HS-5 (cell line): ENCODE measurements at places on chromosomes 13 and 19.

DNA sequence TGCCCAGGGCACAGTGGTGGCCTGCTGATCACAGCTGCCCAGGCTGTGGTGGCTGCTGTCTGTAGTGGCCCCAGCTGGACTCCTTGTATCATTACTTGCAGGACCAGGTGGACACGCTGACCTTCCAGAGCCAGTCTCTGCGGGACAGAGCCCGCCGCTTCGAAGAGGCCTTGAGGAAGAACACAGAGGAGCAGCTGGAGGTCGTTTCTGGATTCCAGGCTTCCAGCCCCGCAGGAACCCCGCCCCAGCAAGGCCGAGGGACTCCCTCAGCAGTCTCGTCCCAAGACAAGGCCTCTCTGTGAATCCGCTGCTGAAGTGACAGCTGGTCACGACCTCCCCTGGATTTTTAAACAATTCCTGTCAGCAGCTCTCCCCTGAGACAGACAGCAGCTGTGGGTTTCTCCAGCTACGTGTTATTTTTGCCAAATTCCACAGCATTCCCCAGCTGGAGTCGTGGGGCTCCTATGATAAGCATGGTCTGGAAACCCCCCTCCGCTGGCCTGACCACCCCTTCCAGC, 98.3 kb downstream of the SLC7A1 start:
- no peak for DNase-seq

DNA sequence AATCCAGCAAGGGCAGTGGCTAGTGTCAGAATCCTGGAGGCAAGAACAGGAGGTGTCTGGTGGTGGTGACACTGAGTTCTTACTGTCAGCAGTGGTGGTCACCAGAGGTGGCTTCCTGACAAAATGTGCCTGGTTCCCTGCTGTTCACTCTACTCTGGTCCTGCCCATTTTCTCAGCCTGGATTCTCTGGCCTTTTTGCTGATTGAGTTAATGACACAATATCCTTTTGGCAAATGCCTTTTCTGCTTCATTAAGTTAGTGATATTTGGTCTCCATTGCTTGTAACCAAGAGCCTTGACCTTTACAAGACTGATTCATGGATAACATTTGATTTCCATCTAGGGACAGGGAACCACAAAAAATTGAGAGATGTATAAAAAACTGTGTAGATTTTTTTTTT, 51.1 kb downstream of the RFC3 start:
- no peak for DNase-seq

GRCh38 chr13:56528040-56528790, 612.5 kb upstream of the PRR20A start:
- DNase-seq, result no peak

DNA sequence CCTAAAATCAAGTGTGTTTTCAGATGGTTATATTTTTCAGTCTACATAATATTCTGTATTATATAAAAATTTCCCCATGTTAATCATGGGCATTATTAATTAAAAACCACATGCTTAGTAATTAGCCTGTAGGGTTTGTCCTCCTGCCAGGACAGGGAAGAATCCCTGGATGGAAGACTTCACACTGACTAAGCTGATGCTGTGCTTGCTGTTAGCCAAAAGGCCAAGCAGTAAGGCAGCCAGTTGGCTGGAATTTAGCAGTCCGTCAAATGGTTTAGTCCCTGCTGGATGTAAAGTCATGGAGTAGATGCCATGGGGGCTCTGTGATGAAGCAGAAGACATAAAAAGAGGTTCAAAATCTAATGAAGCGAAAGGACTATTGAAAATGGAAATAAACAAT, 168.0 kb upstream of the OBI1 start:
- DNase-seq, result no peak

DNA sequence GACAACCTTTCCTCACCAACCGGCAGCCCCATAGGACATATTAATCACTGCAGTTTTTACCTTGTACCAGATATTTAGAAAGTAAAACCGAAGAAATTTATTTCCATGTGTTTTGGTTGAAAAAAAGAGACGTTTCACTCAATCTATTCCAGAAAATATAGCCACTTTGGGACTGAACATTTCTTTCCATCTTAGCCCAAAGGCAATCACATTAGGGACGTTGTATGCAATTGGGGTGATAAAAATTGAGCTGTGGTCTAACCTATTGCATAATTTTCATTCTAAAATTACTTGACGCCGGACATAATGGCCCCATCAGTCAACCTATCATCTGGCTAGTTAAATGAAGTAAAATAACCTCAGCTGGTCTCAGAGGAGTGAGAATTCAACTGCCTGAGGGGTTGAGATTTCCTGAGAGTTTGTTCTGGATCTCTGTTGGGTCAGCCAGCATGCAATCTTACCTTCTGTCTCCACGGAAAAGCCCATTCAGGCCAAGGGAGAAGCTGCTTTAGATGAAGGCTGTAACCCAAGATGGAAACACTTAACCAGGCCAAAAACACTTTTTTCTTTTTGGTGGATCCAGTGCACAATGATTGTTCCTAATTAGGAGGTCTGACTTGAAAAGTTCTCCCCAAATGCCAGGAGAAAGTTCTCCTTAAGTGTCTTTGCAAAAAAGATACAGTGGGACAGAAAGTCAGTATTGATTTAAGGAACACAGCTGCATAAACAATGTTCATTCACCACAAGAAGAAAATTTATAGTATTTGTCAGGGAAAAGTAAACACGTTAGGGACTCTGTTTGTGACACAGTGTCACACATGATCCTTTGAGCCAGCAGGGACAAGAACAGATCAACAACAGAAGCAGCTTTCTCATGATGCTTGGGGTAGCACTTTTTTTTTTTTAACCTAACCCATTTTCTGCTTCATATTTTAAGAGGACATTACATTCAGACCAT, 34.1 kb downstream of the DLEU7 start:
- no peak for DNase-seq

DNA sequence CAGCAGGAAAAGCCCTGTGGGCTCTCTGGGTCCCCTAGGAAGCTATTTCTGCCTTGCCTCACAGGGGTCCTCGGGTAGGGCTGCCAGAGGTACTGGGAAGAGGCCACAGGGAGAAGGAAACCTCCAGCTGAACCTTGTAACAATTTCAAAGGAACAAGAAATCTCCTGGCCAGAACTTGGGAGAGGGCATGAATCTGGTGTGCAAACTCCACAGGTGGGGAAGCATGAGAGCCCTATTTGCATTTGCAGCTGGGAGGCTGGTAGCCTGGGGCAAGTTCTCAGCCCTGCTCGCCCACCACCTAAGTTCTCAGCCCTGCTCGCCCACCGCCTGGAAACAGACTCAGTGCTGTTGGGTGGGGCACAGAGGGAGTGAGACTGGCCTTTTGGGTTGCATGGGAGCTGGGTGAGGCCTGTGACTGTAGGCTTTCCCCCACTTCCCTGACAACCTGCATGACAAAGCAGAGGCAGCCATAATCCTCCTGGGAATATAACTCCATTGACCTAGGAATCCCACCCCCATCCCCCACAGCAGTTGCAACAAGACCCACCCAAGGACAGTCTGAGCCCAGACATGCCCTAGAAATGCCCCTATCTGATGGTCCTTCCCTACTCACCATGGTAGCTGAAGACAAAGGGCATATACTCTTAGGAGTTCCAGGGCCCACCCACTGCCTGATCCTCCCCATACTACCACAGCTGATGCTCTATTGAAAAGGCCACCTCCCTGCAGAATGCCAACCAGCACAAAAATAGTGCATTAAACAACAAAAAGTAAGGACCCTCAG, 11.7 kb downstream of the UGGT2 start:
- no peak for DNase-seq

GRCh38 chr13:93771782-93772181, 545.2 kb downstream of the GPC6 start:
- DNase-seq, result no peak

GRCh38 chr19:22422211-22422610, at the start of gene ZNF98:
Gene ZNF98 (minus strand): TSS chr19:22422346. CDS start chr19:22422224, 122 bp downstream.
- no peak for DNase-seq

- DNase-seq, result no peak
Measured at GRCh38 chr19:15722956-15723355, 4.9 kb upstream of the OR10H2 start.

GRCh38 chr19:3194106-3195087, 8.7 kb downstream of the NCLN start:
- DNase-seq, result no peak

DNA sequence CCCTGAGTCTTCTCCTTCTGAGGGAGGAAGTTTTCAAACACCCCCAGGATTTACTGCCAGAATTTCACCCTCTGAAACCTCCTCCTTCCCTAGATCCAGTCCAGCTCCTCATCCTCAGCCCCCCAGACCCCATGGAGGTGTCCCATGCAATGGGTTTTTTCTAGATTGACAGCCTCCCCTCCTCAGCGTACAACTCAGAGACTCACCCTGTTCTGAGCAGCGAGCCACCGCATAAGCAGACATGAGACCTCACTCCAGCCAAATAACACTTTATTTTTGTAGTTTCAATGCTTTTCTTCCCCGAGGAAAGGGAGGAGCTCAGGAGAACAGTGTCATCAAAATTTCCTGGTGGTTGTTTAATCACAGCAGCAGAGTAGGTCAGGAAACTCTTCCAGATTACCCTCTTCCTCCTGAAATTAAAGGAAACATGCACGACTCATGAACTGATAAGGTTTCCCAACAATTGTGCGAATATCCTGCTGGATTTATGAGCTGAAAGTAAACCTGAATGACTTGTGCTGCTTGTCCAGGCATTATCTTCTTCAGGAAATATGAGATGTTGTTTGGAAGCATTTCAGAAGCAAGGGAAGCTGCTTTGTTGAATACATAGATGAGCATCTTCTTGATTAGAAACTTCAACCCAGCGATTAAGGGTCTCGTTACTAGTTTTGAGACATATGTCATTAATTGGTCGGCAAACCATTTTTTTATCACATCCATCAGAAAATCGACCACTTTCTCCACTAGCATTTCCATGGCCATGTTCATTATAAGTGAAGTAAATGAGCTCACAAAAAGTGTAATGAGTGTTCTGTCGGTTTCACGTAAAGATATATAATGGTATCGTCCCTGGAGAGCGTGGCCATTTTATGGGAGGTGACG, 36.2 kb downstream of the ERICH4 start:
- DNase-seq, result no peak

DNA sequence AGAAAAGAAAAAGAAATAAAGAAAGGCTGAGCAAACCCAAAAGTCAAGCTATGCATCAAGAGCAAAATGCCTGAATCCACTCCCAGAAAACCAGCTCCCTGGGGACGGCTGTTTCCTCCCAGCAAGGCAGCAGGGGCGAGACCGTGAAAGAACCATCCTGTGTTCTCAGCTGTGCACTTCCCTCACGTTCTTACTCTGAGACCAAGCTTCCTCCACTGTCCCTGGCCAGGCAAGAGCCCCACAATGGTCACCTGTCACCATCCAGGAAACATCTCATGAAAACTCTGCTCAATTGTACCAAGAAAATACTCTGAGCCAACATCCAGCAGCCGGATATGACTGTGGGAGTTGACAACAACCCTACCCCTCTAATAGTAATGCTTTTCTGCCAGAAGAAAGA, 22.9 kb downstream of the RAB20 start:
- DNase-seq, result no peak
